ENCODE measurements at places on chromosomes 1 and 21.

- no peak for DNase-seq
Observed at GRCh38 chr1:234898455-234899033, 230.1 kb downstream of the TOMM20 start.

- DNase-seq, result no peak
Observed at GRCh38 chr1:42420121-42420520, 35.7 kb downstream of the ZMYND12 start.

GRCh38 chr21:37514038-37514667 is 147.6 kb downstream of the DYRK1A start:
- no peak for DNase-seq

- DNase-seq, result no peak
Observed at GRCh38 chr1:156752843-156753482, 1.5 kb upstream of the HDGF start.

DNA sequence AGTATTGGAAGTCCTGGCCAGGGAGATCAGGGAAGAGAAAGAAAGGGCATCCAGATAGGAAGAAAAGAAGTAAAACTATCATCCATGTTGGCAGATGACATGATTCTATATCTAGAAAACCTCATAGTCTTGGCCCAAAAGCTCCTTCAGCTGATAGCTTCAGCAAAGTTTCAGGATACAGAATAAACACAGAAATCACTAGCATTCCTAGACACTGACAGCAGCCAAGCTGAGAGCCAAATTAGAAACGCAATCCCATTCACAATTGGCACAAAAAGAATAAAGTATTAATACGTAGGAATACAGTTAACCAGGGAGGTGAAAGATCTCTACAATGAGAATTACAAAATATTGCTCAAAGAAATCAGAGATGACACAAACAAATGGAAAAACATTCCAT is 44.6 kb downstream of the ZFYVE9 start:
- DNase-seq, result no peak

DNA sequence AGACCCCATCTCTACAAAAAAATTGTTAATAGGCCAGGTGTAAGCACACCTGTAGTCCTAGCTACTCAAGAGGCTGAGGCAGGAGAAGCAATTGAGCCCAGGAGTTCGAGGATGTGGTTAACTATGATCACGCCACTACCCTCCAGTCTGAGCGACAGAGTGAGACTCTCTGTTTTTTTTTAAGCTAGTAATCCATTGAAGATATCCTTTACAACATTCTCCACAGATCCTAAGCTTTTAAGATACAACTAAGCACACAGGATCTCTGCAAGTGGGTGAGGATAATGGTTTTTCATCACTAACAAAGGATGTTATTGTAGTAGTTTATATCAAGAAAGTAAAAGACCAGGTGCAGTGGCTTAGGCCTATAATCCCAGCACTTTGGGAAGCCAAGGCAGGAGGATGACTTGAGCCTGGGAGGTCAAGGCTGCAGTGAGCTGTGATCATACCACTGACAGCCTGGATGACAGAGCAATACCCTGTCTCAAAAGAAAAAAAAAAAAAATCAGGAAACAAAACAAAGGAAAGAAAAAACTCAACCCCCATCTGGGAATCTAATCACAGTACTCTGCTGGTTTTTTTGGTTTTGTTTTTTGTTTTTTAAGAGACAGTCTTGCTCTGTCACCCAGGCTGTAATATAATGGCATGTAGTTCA is 166.1 kb downstream of the RERE start:
- DNase-seq, result peak; percentile 8

DNA sequence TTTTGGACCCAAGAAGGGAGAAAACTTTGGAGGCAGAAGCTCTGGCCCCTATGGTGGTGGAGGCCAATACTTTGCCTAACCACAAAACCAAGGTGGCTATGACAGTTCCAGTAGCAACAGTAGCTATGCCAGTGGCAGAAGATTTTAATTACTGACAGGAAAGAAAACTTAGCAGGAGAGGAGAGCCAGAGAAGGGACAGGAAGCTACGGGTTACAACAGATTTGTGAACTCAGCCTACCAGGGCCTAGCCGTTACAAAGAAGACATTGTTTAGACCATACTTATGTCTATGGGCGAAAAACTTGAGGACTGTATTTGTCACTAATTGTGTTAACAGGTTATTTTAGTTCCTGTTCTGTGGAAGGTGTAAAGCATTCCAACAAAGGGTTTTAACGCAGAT is 10.4 kb upstream of the ACOT11 start:
- no peak for DNase-seq

- no peak for DNase-seq
Observed at GRCh38 chr21:27570306-27570868, 603.5 kb upstream of the ADAMTS5 start.

Data from CD4-positive, alpha-beta T cell treated with Interleukin-10 for 1 hour (primary cell).